ENCODE measurements at places on chromosomes 12 and 14.

- no peak for DNase-seq
Observed at GRCh38 chr14:78282437-78282836, 112.3 kb downstream of the NRXN3 start.

DNA sequence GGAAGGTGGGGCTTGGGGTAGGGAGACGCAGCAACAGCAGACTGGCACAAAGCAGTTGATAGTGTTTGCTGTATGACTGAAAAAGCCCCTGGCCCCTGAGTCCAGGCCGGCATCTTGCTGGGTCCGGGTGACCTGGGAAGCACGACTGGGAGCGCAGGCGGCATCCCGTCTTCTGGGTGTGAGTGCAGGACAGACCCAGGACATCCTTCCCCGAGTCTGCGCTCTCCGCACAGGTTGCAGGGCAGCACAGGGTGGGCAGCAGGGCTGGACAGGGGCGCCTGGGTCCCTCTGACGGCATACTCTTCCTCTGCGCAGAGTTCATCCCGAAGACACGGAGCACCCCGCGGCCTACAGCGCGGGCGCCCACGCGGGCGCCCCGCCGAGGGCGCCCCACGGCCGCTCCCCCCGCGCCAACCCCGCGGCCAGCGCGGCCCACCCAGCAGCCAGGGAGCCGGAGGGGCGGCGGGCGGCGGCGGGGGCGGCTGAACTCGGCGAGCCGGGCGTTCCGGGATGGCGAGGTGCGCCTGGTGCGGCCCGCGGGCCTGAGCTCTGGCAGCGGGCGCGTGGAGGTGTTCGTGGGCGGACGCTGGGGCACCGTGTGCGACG lies 9.2 kb upstream of the CYP46A1 start:
- no peak for DNase-seq

DNA sequence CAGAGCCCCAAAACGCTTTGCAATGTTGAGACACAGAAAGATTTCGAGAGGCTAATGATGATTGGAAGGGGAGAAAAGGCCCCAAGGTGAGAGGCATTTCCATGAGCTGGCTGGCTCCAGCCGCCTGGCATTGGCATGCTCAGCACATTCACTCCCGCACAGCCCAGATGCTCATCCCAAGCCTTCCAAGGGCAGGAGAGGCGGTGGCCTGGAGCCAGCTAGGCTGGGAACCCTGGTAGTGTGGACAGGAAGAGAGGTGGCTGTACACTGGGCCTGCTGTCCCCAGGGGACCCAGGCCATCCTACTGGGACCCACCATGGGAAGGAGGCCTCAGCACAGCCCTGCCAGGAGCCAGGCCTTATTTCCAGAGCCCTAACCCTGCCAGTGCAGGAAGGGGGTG lies 72.2 kb downstream of the SPTB start:
- no peak for DNase-seq

GRCh38 chr12:129949651-129950050 lies 45.8 kb upstream of the TMEM132D start:
- DNase-seq = no peak

Data from RKO (cell line).